ENCODE measurements at places on chromosomes 11 and 22. TPM values are rescaled to one million over a fixed set of nuclear protein-coding genes. Genes with fewer than 3 reads are reported as not detected.

GRCh38 chr11:19938866-19939265 is 221.4 kb downstream of the DBX1 start:
- DNase-seq = no peak

GRCh38 chr11:133082841-133083488 is 449.3 kb downstream of the OPCML start:
- DNase-seq = peak; percentile 72

The GALNT18 gene
- total RNA-seq = 0.70 TPM

- no peak for DNase-seq
These were observed 195.7 kb downstream of the ADAMTS15 start for GRCh38 chr11:130644187-130644586.

- no peak for DNase-seq
These were observed 546.0 kb downstream of the MN1 start for GRCh38 chr22:27255580-27255979.

The CRYBB3 gene
- total RNA-seq = not detected
